AG10803 (cell line): ENCODE measurements at places on chromosomes 2 and 18.
A peak's percentile ranks its signal among the peaks of the same experiment; 100 is the strongest.

DNA sequence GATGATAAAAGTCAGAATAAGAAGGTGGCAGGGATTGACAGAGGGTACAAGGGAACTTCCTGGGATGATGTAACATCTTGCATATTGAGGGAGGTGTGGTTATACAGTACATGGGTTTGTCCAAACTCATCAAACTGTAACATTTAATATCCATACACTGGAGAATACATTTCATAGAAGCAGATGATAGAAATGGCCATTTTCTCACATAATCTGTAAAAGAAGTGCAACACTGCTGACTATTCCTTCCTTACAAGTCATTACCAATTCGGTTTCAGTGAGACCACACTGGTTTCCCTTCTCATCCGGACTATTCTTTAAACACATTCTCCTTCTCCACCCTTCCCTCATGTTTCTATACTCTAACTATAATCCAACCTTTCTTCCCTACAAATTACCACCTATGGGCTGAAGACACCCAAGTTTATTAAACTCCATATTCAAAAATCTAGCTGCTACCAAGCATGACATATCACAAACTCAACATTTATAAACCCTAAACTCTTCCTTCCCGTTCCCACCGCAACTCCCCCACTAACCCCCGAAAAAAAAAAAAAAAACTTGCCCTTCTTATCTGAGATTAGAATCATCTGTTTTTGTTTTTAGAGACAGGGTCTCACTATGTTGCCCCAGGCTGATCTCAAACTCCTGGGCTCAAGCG, 1.6 kb downstream of the COX7A2L start:
- DNase-seq, result peak; percentile 54

DNA sequence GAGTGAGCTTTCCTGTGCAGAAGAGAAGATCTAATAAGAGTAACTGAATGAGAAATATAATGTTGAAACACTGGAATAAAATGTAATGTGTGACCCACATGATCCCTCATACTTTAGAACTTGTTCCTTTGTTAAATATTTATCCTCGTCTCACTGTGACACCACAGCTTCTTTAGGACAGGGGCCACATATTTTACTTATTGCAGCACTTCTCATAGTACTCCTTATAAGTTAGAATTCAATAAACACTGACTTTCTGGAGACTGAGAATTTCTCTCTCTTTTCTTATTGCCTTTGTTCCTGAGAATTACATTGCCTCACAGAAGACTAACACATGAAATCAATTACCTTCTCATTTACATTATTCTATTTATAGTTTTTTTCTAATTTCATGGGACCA, 1234.6 kb upstream of the CHAC2 start:
- no peak for DNase-seq

DNA sequence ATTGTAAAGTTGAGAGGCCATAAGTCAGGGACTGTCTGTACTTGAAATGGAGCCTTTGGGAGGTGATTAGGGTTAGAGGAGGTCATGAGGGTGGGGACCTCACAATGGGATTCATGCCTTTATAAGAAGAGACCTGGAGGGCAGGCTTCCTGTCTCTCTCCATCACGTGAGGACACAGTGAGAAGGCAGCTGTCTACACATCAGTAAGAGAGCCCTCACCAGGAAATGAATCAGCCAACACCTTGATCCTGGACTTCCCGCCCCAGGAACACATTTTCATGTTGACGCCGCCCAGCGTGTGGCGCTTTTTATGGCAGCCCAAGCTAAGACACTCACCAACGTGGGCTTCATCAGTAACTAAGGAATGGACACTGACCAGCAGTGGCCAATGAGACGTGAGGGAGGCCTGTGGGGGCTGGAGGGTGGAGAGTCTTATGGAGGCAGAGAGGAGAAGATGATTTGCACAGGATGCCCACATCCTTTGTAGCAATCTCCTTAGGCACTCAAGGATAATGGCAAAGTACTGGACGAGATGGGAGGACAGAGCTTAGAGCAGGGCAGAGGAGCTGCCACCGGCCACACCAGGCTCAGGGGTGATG, 162.7 kb downstream of the EIPR1 start:
- no peak for DNase-seq

DNA sequence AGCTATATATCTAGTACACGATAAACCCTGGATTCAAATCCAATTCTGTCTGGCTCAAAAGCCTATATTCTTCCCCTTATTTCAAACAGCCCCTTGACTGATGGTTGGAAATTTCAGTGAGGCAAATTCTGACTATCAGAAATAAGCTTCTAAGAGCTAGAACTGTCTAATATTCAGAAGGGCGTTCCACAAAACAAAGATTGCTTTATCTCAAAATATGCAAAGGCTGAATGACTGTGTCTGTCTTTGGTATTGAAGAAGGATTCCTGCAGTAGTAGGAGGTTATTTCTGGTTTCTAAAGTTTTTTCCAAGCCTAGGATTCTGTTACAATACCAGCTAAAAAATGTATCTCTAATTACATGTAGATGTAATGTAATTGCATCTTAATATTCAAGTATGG, 31.1 kb downstream of the DRC1 start:
- no peak for DNase-seq

- peak; percentile 67 for DNase-seq
Measured at GRCh38 chr18:80157708-80158343, 48.8 kb downstream of the ADNP2 start.

- no peak for DNase-seq
Measured at GRCh38 chr18:6103741-6104140, 208.4 kb upstream of the TMEM200C start.

GRCh38 chr18:21851327-21851961, 110.9 kb downstream of the MIB1 start:
- DNase-seq, result peak; percentile 28
